ENCODE measurements at places on chromosomes 1 and 21.

DNA sequence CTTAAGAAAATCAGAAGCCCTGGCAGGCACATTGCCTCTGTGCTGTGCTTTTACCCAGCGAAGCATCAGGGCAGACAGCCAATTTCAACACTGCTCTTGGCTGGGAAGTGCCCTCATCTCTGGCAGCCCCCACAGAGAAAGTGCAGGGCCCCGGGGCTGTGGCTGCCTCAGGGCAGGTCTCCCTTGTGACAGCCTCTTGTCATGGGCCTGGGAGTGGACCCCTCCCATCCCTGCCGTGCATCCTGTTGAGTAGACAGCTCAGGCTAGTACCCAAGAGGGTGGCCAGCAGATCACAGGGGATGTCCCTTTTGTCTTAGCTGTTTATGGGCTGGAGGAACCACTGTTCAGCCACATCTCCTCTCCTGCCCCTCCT, 23.3 kb downstream of the TTC34 start:
- no peak for DNase-seq

DNA sequence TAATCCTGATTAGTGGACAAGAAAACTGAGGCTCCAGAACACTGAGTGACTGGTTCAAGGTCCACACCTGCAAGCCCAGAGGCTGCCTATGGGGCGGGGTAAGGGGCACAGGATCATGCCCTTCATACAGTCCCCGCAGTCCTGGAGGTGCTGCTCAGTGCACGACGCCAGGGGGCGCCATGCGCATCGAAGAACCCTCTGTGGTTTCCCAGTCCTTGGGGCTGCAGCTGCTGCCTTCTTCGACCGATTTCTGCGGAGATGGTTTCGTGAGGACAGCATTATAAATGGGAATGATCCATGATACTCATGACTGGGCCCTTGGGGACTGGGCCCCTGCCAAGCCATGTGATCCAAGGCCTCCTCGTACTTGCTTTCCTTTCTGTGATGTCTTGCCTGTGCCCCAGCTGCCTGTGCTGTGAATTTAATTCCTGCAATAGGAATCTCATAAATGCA, 37.1 kb upstream of the ARHGEF10L start:
- DNase-seq = peak; percentile 76

- DNase-seq = no peak
Measured at GRCh38 chr1:56215771-56216170, 363.6 kb downstream of the PLPP3 start.

- DNase-seq = peak; percentile 40
Measured at GRCh38 chr1:243850452-243851256, 611 bp upstream of the AKT3 start.

- DNase-seq = peak; percentile 52
Measured at GRCh38 chr1:240314845-240315801, 223.4 kb downstream of the FMN2 start.

GRCh38 chr1:198444792-198445191, 95.7 kb downstream of the ATP6V1G3 start:
- peak; percentile 48 for DNase-seq

- no peak for DNase-seq
Measured at GRCh38 chr1:241077386-241078147, 279.4 kb downstream of the RGS7 start.

- peak; percentile 3 for DNase-seq
Measured at GRCh38 chr1:2003541-2004131, at the start of gene CFAP74. TSS of gene CFAP74 (minus strand) at chr1:2003786. CDS start at chr1:1990956, 12,830 bp downstream.

GRCh38 chr1:67627906-67628305, 57.1 kb upstream of the GADD45A start:
- no peak for DNase-seq

GRCh38 chr1:18580047-18580446, 50.6 kb upstream of the PAX7 start:
- DNase-seq = no peak

GRCh38 chr1:241157435-241157834, 199.6 kb downstream of the RGS7 start:
- DNase-seq = no peak

- no peak for DNase-seq
Measured at GRCh38 chr21:41942457-41942856, 11.4 kb downstream of the C2CD2 start.

GRCh38 chr1:6148497-6149241, 31.5 kb downstream of the CHD5 start:
- no peak for DNase-seq

DNA sequence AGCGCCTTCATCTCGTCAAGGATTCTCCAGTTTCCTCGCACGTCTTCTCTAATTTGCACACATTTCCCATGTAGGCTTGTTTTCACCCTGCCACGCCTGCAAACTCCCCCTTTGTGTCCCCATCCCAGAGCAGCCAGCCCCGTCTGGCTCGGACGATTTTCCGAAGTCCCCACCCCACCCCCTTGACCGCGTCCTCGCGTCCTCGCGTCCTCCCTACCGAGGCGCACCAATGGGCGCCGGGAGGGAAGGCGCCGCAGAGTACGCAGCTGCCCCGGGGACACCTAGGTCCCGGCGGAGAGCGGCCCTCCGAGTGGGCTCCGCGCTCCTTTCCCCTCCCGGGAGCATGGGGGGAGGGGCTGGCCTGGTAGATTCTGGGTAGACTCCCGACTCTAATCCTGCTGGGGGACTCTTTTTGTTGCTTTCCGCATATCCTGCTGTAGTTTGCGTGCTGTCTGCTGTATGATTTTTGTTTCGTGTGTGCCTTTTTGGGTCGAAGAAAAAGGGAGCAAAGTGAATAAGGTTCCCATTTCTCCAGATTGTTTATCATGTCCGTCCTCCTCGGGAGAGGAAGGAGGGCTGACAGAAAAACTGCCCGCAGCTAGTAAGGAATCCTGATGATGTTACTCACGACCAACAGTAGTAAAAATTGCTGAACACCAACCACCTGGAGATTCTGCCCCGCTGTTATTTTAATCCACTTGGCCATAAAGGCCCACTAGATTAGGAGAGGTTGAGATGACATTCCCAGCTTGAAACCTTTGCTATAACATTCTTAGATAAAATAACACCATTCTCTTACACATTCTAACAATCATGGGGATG, 1.5 kb downstream of the CACHD1 start:
- DNase-seq = no peak

All from skeletal muscle cell (primary cell).